ENCODE measurements at places on chromosomes 7 and 10. TPM values are rescaled to one million over a fixed set of nuclear protein-coding genes. Genes with fewer than 3 reads are reported as not detected.
A peak's percentile ranks its signal among the peaks of the same experiment; 100 is the strongest.

Gene ZYX
- total RNA-seq: 173 TPM

DNA sequence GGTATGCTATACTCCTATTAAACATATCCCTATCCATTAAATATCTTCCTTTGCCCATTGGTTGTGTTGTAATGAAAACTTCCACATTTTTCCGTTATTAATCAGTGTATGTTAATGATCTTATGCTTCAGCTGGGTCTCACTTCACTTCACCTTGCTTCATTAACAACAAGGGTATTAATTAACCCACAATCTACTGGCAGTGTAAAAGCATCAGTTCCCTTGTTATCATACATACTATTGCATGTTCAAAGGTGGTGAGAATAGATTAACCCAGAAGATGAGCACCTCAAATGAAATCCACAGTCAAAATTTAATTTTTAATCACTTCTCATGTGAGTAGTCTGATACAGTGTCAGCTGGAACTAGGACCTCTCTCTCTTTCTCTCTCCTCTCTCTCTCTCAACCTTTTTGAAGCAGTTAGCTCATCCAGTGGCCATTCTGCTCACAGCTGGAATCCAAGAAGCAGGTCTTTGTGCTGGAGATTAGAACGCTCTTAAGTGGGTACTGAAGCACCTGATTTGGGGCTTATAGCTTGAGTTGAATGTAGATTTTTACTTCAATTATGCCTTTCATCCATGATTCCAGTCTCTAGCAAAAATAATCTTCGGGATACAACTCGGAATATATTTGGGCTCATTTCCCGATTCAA is 172.3 kb downstream of the RAPGEF5 start:
- peaks cover 7% of the 10 kb centered on the region for H3K36me3 ChIP-seq
- peaks cover 42% of the 10 kb centered on the region for H3K27me3 ChIP-seq
- peaks cover 26% of the 10 kb centered on the region for H3K4me1 ChIP-seq
- no peak for DNase-seq
- H3K4me3 ChIP-seq: no peak overlapping the region

Gene CTTNBP2
- not detected for total RNA-seq

- no peaks in the 10 kb centered on the region for H3K4me1 ChIP-seq
- H3K4me3 ChIP-seq: no peak overlapping the region
- no peaks in the 10 kb centered on the region for H3K27me3 ChIP-seq
- H3K27ac ChIP-seq: no peak overlapping the region
Measured at GRCh38 chr10:78454123-78454645, 420.5 kb downstream of the RPS24 start.

DNA sequence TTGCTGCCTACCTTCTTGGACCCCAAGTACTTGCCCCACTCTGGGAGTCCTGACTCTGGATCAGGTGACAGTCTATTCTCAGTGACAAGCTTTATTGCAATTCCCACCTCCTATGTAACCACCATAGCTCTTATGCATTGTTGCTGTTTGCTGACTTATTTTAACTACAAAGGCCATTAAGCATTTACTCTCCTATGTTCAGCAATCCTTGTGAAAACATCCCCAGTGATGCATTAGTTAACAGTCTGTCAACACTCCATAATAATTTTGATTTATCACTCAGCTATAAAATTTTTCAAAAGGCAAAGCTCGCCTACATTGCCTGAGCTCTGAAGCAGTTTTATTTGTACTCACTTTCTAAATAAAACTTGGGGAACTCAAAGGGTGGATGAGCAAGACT is 871.8 kb upstream of the SORCS1 start:
- no peaks in the 10 kb centered on the region for H3K36me3 ChIP-seq
- no peaks in the 10 kb centered on the region for H3K4me1 ChIP-seq
- H3K4me3 ChIP-seq: no peak overlapping the region
- no peak overlapping the region for H3K27ac ChIP-seq

DNA sequence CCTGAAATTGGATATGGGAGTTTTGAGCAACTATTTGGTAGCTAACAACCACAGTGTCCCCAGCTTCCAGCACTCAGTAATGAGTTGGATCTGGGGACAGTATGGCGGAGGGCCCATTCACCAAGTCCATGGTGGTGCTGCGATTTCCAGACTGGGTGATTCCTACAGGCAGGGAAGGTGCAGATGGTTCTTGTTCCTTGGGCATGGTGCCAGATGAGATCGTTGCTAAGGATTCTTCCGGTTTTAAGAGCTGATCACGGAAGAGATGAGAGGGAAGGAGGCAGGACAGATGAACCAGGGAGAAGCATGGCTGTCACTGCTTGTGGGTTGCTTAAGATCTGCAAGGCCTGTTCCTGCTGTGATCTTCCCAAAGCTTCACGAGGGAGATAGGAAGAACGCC is 380.3 kb downstream of the TCERG1L start:
- DNase-seq: no peak
- no peak overlapping the region for H3K27ac ChIP-seq
- H3K4me1 ChIP-seq: no peaks in the 10 kb centered on the region

GRCh38 chr7:15920953-15921352 is 234.5 kb upstream of the MEOX2 start:
- no peaks in the 10 kb centered on the region for H3K4me1 ChIP-seq
- H3K4me3 ChIP-seq: no peak overlapping the region
- H3K36me3 ChIP-seq: no peaks in the 10 kb centered on the region
- H3K27ac ChIP-seq: no peak overlapping the region
- H3K27me3 ChIP-seq: no peaks in the 10 kb centered on the region

Gene GIMAP1
- 6.8 TPM for total RNA-seq

- no peak for DNase-seq
- no peaks in the 10 kb centered on the region for H3K27me3 ChIP-seq
- H3K4me1 ChIP-seq: peaks cover 11% of the 10 kb centered on the region
- H3K36me3 ChIP-seq: no peaks in the 10 kb centered on the region
Measured at GRCh38 chr7:16078076-16078952, 343.0 kb downstream of the CRPPA start.

Gene ZC3HAV1
- 125 TPM for total RNA-seq

- H3K36me3 ChIP-seq: no peaks in the 10 kb centered on the region
- peaks cover 3% of the 10 kb centered on the region for H3K4me1 ChIP-seq
- H3K27me3 ChIP-seq: peaks cover 20% of the 10 kb centered on the region
- H3K27ac ChIP-seq: no peak overlapping the region
Measured at GRCh38 chr7:76262683-76263402, 39.6 kb upstream of the HSPB1 start.

- no peak overlapping the region for H3K27ac ChIP-seq
- no peak overlapping the region for H3K4me3 ChIP-seq
- no peaks in the 10 kb centered on the region for H3K36me3 ChIP-seq
- no peaks in the 10 kb centered on the region for H3K27me3 ChIP-seq
- DNase-seq: no peak
Measured at GRCh38 chr7:5476001-5476400, 52.4 kb upstream of the TNRC18 start.

DNA sequence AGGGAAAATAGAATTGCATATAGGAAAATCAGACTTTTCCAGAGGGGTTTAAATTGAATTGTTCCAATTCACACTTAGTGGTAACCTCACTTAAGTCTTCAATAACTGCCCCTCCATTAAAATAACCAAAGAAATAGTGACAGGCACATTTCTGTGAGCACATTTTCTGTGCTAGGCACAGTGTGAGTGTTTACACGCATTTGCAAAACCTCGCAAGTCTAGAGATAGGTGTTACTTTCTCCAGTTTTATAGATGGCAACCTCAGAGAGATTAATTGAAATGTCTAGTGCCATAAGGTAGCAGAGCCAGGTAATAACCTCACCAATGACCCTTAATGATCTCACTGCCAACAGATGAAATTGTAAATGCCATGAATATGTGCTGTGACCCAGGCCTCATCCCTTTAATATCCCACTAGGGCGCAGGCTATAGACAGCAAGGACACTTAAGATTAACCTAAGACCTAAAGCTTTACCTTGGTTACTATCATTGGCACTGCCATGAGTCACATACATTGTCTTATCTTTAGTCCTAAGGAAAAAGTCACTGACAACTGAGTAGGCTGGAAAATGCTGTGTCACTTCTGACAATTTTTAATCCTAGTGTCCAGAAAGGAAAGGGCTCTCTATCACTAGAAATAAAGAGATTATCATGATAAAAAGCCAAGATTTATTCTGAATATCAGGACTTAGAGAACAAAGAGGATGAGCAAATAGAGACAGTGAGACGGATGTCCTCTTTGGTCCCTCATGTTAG is 187.8 kb downstream of the PPP1R17 start:
- H3K27me3 ChIP-seq: no peaks in the 10 kb centered on the region
- H3K36me3 ChIP-seq: no peaks in the 10 kb centered on the region
- no peak for DNase-seq
- no peak overlapping the region for H3K4me3 ChIP-seq

GRCh38 chr7:93715234-93715633 is 140.7 kb upstream of the CALCR start:
- peak; percentile 43 for DNase-seq
- peaks cover 15% of the 10 kb centered on the region for H3K27me3 ChIP-seq
- no peak overlapping the region for H3K27ac ChIP-seq
- H3K4me1 ChIP-seq: peaks cover 14% of the 10 kb centered on the region
- no peaks in the 10 kb centered on the region for H3K36me3 ChIP-seq
- H3K4me3 ChIP-seq: no peak overlapping the region

DNA sequence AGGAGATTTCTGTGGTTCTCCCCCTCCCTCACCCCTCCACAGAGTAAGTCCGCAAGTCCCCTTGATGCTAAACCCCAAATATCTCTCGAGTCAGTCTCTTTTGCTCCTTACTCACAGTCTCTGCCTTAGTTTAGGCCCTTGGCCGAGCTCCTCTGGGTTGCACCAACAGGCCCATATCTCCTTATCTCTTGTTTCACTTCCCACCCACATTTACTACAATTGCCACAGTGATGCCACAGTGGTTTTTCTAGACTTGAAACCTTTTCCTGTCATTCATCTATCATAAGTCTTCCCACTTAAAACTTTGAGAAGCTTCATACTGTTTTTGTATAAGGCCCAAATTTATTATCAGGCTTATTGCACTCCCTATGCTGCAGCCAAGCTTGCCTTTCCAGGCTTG is 23.4 kb upstream of the NME8 start:
- no peak overlapping the region for H3K4me3 ChIP-seq
- no peak overlapping the region for H3K27ac ChIP-seq
- no peaks in the 10 kb centered on the region for H3K36me3 ChIP-seq
- peaks cover 30% of the 10 kb centered on the region for H3K27me3 ChIP-seq
- peak; percentile 47 for DNase-seq

- H3K27me3 ChIP-seq: peaks cover 29% of the 10 kb centered on the region
- no peaks in the 10 kb centered on the region for H3K36me3 ChIP-seq
- H3K4me3 ChIP-seq: no peak overlapping the region
- peak; percentile 25 for DNase-seq
Measured at GRCh38 chr10:43963379-43963778, 314.7 kb upstream of the ZNF32 start.

- H3K27ac ChIP-seq: no peak overlapping the region
- H3K27me3 ChIP-seq: no peaks in the 10 kb centered on the region
- peaks cover 53% of the 10 kb centered on the region for H3K4me1 ChIP-seq
- no peaks in the 10 kb centered on the region for H3K36me3 ChIP-seq
- no peak overlapping the region for H3K4me3 ChIP-seq
- no peak for DNase-seq
Measured at GRCh38 chr10:72310241-72310633, 36.5 kb downstream of the DDIT4 start.

GRCh38 chr10:99977916-99978315 is 31.8 kb downstream of the DNMBP start:
- no peaks in the 10 kb centered on the region for H3K27me3 ChIP-seq
- no peaks in the 10 kb centered on the region for H3K36me3 ChIP-seq
- no peak overlapping the region for H3K4me3 ChIP-seq
- no peaks in the 10 kb centered on the region for H3K4me1 ChIP-seq

Gene COL17A1
- total RNA-seq: not detected

Gene NKX1-2
- not detected for total RNA-seq

Gene OPN1SW
- total RNA-seq: not detected

DNA sequence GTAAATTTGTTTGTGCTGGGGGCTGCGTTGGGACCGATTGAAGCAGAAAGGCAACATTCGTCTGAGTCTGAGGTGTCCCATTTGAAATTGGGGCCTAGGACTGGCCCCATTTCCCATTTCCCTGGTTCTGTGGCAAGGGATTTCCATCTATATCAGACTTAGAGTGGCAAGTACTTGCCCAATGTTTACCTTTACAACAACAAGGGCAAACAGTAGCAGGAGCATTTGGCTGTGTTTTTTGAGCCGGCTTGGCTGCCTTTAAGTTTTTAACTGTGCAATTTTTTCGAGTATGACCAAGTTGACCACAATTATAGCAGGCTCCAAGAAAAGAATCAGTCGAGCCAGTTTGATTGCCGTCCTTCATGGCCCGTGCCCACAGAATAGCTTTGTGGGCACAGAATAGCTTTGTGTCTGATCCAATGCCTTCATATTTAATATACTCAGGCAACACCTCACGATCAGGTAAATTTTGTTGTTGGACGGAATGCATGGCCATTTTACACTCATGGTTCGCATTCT is 4.7 kb upstream of the CYP17A1 start:
- no peak for DNase-seq
- H3K36me3 ChIP-seq: no peaks in the 10 kb centered on the region
- H3K27ac ChIP-seq: no peak overlapping the region
- H3K4me1 ChIP-seq: no peaks in the 10 kb centered on the region
- peaks cover 24% of the 10 kb centered on the region for H3K27me3 ChIP-seq
- no peak overlapping the region for H3K4me3 ChIP-seq

GRCh38 chr10:67575532-67575931 is 120.5 kb downstream of the CTNNA3 start:
- no peaks in the 10 kb centered on the region for H3K4me1 ChIP-seq
- no peaks in the 10 kb centered on the region for H3K36me3 ChIP-seq
- no peak overlapping the region for H3K4me3 ChIP-seq

DNA sequence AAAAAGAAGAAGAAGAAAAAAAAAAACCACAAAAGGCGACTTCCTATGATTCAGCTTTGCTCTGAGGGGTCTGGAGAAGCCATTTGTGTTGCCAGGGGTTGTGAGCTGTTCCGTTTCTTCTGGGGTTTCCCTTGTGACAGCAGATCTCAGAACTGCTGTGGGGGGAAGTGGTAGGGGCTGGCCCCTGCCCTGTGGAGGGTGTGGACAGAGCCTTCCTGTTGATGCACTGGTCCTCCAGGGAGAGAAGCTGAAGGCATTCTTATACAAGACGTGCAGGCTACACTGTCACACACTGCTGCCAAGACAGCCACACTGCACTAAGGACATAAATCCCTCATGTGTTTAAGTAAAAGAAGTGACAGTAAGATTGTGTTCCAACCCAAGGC is 17.3 kb upstream of the CSGALNACT2 start:
- peak overlapping the region; percentile 97 for H3K27ac ChIP-seq
- peak overlapping the region; percentile 36 for H3K4me3 ChIP-seq
- H3K36me3 ChIP-seq: no peaks in the 10 kb centered on the region
- DNase-seq: peak; percentile 94
- peaks cover 50% of the 10 kb centered on the region for H3K4me1 ChIP-seq

DNA sequence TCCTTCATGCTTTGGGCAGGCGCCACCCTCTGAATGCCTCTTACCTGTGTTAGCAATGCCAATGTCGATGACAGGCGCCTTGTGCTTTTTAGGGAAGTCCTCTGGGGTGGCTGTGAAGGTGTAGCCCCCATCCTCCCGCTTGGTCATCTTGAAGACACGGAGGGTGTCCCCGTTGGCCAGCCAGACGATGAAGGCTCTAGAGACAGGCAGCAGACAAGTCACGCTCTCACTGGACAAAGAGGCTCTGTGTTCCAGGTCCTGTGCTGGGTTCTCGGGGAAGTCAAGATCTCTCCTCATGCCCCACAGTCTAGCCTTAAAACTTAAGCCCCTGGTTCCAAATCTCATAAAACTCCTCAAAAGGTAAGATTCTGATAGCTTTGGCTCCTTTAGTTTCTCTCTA is 5.1 kb downstream of the TBL2 start:
- DNase-seq: no peak
- H3K4me3 ChIP-seq: no peak overlapping the region
- peaks cover 39% of the 10 kb centered on the region for H3K36me3 ChIP-seq
- peaks cover 14% of the 10 kb centered on the region for H3K4me1 ChIP-seq

GRCh38 chr10:33257439-33258080 is 76.9 kb downstream of the NRP1 start:
- peaks cover 44% of the 10 kb centered on the region for H3K27me3 ChIP-seq
- H3K4me3 ChIP-seq: no peak overlapping the region
- DNase-seq: no peak
- peaks cover 7% of the 10 kb centered on the region for H3K4me1 ChIP-seq

All from activated CD8-positive, alpha-beta memory T cell treated with anti-CD3 and anti-CD28 coated beads, Interleukin-2, amount 10 ng/mL, durations not matched to agents 7 days and 5 days (primary cell).